ENCODE measurements at places on chromosomes 1 and 21. TPM values are rescaled to one million over a fixed set of nuclear protein-coding genes. Genes with fewer than 3 reads are reported as not detected.

The TFF2 gene
- total RNA-seq, result not detected

The SPRR2E gene
- not detected for total RNA-seq

The IL6R gene
- 2.2 TPM for total RNA-seq

DNA sequence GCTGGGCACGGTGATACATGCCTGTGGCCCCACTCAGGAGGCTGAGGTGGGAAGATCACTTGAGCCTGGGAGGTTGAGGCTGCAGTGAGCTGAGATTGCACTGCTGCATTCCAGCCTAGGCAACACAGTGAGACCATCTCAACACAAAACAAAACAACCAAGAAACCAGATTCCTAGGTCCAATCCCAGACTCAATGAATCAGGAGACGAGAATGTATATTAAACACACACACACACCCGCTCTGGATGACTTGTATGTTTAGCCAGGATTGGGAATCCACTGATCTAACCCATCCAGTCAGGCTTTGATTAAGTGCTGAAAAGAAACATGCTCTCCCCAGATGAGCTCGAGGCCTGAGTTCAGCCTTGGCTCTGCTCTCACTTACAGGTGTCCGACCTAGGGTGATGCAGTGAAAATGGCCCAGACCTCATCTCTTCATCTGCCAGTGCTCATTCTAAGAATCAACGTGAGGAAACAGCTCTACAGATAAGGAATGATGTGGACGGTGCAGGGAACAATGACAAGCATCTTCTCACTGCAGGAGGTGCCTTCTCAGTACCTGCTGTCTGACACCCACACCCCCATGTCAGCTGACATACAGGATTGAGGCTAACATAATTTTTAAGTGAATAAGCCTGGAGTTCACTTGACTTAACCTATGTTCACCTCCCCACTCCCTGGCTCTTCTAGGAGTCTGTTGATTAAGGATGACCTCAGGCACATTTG lies 15.3 kb upstream of the SRSF4 start:
- H3K4me3 ChIP-seq, result no peak overlapping the region
- DNase-seq, result peak; percentile 88
- H3K36me3 ChIP-seq, result peaks cover 17% of the 10 kb centered on the region
- H3K27me3 ChIP-seq, result no peaks in the 10 kb centered on the region
- H3K27ac ChIP-seq, result peak overlapping the region; percentile 52
- H3K4me1 ChIP-seq, result peaks cover 17% of the 10 kb centered on the region

DNA sequence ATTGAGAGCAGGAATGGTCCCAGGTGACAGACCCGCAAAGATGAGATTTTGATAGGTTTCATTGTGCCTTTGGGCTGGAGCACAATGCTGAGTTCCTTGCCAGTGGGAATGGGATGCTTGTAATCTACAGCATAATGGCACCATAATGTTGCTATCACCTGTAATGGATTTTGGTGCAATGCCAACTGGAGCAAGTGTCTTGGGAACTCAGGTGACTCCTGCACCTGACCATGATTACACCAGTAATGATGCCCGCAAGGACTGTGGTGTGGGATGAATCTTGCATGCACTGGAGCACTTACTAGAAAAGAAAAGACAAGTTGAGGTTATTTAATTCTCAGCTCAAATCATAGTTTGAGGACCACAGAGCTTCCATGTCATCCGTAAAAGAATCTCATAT lies 96.7 kb downstream of the PTPRU start:
- H3K36me3 ChIP-seq, result no peaks in the 10 kb centered on the region
- H3K27me3 ChIP-seq, result peaks cover 7% of the 10 kb centered on the region

DNA sequence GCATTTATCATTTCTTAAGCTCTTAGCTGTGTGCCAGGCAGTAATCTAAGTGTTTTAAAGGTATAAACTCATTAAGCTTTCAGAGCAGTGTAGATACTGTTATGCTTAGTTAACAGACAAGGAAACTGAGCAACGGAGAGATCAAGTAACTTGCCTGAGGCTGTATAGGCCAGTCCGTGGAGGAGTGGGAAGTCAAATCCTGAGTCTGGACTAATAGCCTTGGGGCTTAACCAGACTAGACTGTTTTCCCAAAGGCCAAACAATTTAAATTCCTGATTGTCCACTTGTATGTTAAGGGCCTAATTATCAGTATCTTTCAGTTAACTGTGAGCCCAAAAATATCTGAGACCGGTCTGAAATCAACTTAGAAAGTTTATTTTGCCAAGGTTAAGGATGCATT lies 2.6 kb downstream of the IFNAR1 start:
- H3K36me3 ChIP-seq, result no peaks in the 10 kb centered on the region
- H3K27me3 ChIP-seq, result no peaks in the 10 kb centered on the region
- H3K4me3 ChIP-seq, result no peak overlapping the region
- no peak for DNase-seq

DNA sequence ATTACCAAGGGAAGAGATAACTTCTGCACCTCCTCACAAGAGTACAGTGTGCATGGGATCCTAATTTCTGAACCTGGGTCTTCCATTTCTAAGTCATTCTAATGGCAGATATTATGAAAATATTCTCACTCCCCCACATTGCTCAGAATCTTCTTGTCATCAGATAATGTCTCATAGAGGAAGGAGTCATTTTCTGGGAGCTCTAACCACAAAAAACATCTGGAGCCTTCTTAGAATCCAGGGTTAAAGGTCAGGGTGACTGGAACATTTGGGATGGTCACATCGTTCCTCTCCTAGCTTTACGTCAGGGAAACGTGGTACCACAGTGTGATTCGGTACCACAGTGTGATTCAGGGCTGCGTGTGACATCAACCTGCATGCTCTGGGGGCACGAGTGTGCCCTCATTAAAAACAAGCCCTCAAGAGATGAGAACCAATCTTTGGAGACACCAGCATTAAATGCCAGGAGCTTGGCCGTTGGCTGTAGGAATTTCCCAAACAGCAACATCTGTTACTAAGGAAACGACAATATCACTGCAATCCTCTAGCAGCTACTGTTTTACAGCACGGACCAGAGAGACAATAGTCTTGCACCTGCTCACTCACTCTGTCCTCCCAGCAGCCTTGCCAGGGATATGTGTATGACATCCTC lies 179.1 kb downstream of the PSMG1 start:
- H3K27ac ChIP-seq, result no peak overlapping the region
- DNase-seq, result peak; percentile 22
- H3K4me1 ChIP-seq, result peaks cover 22% of the 10 kb centered on the region
- H3K4me3 ChIP-seq, result no peak overlapping the region

DNA sequence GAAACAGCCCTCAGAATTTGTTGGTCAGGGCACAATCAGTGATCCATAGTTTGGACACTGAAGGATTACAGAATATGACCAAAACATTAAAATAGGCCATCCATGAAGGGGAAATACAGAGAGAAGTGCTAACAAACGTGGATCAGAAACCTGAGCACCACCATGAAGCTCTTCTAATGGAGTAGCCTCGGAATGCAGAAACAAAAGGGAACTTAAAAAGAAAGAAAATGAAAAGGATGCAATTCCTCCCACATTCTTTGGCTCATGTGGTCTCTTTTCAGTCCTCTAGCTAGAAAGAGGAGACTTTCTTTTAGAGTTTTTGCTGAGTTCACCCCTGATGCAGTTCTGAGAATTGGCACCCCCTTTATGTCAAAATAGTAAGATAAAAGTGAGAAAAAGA lies 989.8 kb upstream of the B3GALT2 start:
- no peak for DNase-seq
- H3K36me3 ChIP-seq, result no peaks in the 10 kb centered on the region
- H3K4me1 ChIP-seq, result no peaks in the 10 kb centered on the region
- no peaks in the 10 kb centered on the region for H3K27me3 ChIP-seq

DNA sequence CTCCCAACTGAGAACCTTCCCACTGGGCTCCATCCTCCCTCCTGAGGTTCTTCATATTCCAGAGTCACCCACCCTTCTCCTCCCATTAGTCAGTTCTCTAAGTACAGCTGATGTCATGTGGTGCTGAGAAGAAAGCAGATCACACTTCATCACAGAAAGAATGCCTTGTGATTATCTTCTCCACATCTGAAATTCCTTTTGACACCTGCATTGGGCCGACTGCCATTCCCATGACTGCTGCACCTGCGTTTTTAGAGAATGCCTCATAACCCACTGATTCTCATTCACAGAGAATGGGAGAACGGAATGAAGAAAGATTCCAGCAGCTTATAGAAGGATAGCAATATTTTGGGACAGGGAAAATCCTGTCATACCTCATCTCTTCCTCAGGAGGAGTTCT lies 14.3 kb downstream of the LEPR start:
- H3K4me3 ChIP-seq, result no peak overlapping the region
- H3K27me3 ChIP-seq, result no peaks in the 10 kb centered on the region
- DNase-seq, result no peak
- no peak overlapping the region for H3K27ac ChIP-seq
- peaks cover 10% of the 10 kb centered on the region for H3K36me3 ChIP-seq

GRCh38 chr1:164755690-164756089 lies 196.7 kb downstream of the PBX1 start:
- no peak overlapping the region for H3K4me3 ChIP-seq
- no peak for DNase-seq
- H3K4me1 ChIP-seq, result peaks cover 13% of the 10 kb centered on the region
- no peak overlapping the region for H3K27ac ChIP-seq
- H3K36me3 ChIP-seq, result no peaks in the 10 kb centered on the region
- H3K27me3 ChIP-seq, result no peaks in the 10 kb centered on the region

GRCh38 chr1:116983678-116984077 lies 17.9 kb upstream of the CD101 start:
- no peaks in the 10 kb centered on the region for H3K27me3 ChIP-seq
- no peak overlapping the region for H3K4me3 ChIP-seq
- peaks cover 10% of the 10 kb centered on the region for H3K4me1 ChIP-seq
- DNase-seq, result no peak
- no peak overlapping the region for H3K27ac ChIP-seq

GRCh38 chr21:44718571-44718970 lies 7.2 kb upstream of the TSPEAR start:
- no peak for DNase-seq
- H3K4me1 ChIP-seq, result no peaks in the 10 kb centered on the region
- no peak overlapping the region for H3K4me3 ChIP-seq
- H3K36me3 ChIP-seq, result no peaks in the 10 kb centered on the region

DNA sequence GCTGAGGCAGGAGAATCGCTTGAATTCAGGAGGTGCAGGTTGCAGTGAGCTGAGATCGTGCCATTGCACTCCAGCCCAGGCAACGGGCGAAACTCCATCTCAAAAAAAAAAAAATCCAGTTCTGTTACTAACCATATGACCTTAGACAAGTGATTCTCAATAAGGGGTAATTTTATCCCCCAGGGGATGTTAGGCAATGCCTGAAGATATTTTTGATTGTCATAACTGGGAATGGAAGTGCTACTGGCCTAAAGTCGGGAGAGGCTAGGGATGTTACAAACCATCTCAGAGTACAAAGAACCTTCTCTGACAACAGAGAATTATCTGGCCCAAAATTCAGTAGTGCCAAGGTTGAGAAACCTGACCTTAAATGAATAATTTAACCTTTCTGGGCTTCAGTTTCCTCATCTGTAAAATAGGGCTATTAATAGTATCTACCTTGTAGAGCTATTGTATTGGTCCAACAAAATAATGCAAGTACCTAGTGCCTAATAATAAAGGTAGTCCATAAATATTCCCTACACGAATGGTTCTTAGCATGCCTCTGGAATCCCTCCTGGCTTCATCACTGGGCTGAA lies 5.8 kb upstream of the LMNA start:
- no peaks in the 10 kb centered on the region for H3K36me3 ChIP-seq
- DNase-seq, result no peak
- no peaks in the 10 kb centered on the region for H3K27me3 ChIP-seq
- peaks cover 56% of the 10 kb centered on the region for H3K4me1 ChIP-seq
- H3K4me3 ChIP-seq, result no peak overlapping the region
- no peak overlapping the region for H3K27ac ChIP-seq
